ENCODE measurements at places on chromosomes 1 and 21.

- no peak for DNase-seq
Measured at GRCh38 chr1:109917768-109918606, 7.3 kb downstream of the CSF1 start.

DNA sequence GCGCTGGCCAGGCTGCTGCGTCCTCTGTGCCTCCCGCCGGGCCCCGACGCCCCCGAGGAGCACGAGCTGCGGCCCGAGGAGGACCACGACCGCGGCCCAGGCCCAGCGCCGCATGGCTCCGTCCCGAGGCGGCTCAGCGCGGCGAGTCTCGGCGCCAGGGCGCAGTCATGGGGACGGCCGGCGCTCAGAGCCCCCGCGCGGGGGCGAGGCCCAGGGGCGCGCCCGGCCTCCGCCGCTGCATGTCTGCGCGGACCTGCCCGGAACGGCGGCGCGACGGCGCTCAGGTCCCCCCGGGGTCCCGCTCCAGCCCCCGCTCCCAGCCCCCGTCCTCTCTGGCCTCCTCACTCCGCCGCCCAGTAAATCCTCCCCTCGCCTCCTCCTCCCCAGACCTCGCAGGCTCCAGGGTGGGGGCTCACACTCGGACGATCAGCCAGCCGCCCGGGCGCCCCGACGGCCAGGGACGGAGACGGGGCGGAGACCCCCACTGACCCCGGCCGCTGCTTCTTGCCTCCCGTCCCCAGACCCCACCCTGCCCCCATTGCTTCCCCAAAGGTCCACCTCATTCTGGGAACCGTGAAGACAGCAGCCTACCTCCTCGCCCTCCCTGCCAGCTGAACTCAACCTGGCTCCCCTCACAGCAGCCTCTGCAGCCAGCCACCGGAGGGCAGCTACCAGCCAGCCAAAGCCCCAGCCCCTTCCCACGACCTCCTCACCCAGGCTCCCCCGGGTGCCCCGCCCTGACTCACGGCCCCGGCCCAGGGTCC lies at the start of gene C1QTNF12:
Gene C1QTNF12, minus strand, starts transcription at position 146 of the 764 bp plus-strand sequence. Its CDS starts 32 bp downstream, at position 114.
- no peak for DNase-seq

GRCh38 chr1:167504467-167504827 lies 13.9 kb downstream of the CD247 start:
- no peak for DNase-seq

DNA sequence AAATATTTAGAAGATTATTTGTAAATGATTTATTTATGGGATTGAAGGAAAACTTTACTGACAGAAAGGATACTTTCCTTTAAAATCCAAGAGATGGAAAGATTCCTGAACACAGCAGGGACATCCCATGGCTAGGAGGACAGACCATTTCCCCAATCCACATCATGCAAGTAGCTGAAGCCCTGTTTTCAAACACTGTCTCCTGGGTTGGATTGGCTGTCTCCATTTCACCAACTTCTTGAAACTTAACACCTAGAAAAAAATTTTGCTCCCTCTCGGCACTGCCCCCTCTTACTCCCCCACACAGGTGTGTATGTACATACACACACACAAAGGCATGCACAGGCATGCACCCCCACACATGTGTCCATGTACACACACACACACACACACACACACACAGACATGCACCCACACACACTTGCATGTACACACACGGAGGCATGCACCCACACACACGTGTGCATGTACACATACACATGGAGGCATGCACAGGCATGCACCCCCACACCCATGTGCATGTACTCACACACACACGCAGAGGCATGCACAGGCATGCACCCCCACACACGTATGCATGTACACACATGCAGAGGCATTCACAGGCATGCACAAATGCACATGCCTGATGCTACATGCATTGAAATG lies 320.0 kb downstream of the CHRM3 start:
- DNase-seq: no peak

DNA sequence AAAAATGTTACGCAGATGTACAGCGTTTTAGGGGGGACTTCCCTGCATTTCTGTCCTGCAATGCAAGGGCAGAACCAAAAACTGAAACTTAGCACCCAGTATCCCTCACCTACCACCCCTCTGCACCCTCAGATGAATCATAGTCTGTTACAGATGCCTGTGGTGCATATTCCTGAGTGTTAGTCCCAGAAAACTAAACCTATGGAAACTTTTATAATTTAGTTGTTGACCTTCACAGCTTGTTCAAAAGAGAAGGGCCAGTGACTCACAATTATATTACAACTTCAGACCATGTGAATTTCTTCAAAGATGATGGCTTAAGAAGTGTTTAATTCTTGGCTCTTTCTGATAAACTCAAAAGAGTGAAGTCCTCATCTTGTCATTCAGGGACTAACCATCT lies 5.8 kb downstream of the PTGER3 start:
- DNase-seq: no peak

GRCh38 chr1:2470290-2471158 lies 5.6 kb upstream of the PLCH2 start:
- no peak for DNase-seq

DNA sequence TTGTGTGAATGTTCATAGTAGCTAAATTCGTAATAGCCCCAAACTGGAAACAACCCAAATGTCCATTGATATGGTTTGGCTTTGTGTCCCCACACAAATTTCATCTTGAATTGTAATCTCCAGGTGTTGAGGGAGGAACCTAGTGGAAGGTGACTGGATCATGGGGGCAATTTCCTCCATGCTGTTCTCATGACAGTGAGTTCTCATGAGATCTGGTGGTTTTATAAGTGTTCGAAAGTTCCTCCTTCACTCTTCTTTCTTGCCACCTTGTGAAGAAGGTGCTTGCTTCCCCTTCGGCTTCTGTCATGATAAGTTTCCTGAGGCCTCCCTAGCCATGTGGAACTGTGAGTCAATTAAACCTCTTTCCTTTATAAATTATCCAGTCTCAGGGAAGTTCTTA lies 11.3 kb downstream of the UBE2G2 start:
- no peak for DNase-seq

GRCh38 chr21:26834181-26834905 lies 10.9 kb downstream of the ADAMTS1 start:
- no peak for DNase-seq

DNA sequence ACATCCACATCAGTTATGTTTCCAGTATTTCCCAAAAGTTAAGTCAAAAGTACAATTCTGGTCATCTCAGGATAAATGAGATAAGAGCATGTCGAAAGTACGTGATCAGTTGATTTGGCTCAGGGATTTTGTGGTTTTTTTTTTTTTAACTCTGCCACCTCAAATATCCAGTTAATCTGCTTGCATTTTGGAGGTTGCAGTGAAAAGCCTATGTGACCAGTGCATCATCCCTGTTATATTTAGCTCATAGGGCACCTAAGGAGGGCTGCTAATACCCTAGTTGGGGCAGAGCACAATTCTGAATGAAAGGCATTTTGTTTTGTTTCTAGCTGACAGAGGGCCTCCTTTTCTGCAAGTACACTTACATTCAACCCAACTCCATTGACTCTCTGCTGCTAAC lies 31.7 kb upstream of the RGS16 start:
- no peak for DNase-seq

- peak; percentile 25 for DNase-seq
Measured at GRCh38 chr1:72777918-72778317, 495.6 kb upstream of the NEGR1 start.

DNA sequence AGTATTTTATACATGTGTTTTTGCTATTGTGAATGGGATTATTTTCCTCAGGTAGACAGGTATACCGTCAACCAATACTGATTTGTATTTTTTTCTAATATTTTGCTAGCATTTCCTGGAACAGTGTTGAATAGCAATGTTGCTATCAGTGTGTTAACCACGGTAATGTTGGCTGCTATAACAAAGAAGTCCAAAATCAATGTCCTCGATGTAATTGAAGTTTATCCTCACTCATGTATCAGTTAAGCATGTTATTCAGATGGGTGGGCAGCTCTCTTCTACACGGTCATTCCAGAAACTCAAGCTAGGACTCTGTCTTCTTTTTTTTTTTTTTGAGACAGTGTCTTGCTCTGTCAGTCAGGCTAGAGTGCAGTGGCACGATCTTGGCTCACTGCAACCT lies 24.3 kb downstream of the DOP1B start:
- DNase-seq: no peak

- no peak for DNase-seq
Measured at GRCh38 chr1:168627370-168627769, 51.0 kb downstream of the XCL1 start.

DNA sequence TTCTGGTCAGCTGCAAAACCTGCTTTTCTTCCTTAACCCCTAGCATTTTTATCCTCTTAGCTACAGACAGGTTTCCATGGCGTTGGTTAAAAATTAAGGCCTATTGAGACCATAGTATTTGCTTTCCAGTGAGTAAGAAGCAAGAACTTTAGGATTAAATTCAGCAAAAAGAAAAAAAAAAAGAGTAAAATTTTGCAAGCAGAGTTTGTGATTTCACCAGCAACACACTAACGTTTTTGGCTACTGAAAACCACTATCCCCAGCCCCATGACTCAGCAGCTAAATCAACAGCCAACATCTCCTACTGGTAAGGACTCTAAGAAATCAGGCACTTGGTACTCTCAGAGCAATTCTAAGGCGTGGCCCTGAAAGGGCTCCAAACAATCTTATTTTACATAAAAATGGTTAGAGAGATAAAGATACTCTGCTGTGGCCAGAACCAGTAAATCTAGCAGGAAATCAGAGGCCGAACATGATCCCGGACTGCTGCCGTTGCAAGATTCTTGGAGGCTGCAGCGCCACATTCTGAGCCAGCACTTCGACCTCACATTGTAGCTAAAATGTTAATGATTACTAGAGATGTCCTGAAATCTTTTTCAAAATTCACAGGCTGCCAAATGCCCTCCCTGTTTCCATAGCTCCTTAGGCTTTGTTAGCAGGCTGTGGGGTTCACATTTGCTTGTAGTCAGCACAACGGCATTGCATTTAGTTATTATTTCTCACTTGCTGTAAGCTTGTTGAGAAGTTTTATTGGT lies 1.6 kb upstream of the ENO1 start:
- DNase-seq: peak; percentile 91

DNA sequence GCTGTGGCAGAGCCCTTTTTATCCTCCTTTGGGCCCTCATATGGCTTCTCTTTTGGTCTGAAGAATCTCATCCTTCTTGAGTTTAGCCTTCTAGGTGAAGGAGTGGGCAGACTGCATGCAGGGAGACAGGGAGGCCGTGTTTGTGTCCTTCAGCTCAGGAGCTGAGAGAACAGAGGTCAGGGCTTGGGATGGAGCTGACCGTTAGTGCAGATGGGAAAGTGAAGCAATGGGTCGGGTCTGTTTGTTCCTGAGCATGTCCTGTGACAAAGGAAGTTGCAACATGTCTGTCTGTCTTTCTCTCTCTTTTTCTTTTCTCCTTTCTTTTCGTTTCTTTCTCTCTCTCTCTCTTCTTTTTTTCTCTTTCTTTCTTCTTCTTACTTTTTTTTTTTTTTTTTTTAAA lies 14.9 kb downstream of the MAPKAPK2 start:
- DNase-seq: no peak

- no peak for DNase-seq
Measured at GRCh38 chr1:210292231-210292871, 36.4 kb upstream of the HHAT start.

DNA sequence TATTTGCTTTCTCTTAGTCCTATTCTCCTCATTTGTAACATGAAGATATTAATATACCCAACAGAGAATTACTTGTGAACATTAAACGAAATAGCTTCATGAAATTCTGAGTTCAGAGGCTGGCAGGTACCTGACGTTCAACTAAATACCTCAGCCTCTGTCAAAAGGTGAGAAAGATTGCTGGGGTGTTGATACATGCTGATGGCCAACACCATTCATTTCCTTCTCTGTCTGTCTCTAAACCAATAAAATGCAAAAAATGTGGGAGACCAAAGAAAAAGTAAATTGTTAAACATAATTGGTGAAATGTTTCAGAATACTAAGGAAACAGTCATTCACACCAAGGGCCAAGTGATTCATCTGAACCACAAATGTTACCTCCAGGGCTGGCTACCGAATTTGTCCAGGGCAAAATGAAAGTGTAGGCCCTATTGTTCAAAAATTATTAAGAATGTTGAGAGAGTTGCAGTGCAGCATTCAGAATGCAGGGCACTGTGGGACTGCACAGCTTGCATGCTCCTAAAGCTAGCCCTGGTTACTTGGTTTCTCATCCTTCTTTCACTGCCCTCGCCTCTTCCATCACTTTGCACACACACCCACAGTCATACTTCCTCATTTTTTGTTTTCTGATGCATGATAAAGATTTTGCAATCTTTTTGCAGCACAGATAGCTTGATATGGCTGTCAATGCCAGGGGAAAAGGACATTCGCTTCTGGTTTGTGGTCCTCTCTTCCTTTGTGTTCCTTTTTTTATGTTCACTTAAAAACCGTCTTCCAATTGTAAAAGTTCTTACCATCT lies 414.3 kb upstream of the NR5A2 start:
- peak; percentile 4 for DNase-seq

Measured in fibroblast of skin of left quadriceps (primary cell).